ENCODE measurements at places on chromosomes 3 and 15. TPM values are rescaled to one million over a fixed set of nuclear protein-coding genes. Genes with fewer than 3 reads are reported as not detected.

The HACD2 gene
- total RNA-seq: 10.5 TPM

The SCAMP2 gene
- total RNA-seq: 46.2 TPM

The GLDN gene
- total RNA-seq: 10.8 TPM

The MAGI1 gene
- total RNA-seq: 37.5 TPM

The DCUN1D1 gene
- 39.5 TPM for total RNA-seq

The MST1R gene
- total RNA-seq: 2.3 TPM

The LMLN gene
- total RNA-seq: 8.8 TPM

The ANKRD34C gene
- not detected for total RNA-seq

The RNF13 gene
- total RNA-seq: 51.2 TPM

DNA sequence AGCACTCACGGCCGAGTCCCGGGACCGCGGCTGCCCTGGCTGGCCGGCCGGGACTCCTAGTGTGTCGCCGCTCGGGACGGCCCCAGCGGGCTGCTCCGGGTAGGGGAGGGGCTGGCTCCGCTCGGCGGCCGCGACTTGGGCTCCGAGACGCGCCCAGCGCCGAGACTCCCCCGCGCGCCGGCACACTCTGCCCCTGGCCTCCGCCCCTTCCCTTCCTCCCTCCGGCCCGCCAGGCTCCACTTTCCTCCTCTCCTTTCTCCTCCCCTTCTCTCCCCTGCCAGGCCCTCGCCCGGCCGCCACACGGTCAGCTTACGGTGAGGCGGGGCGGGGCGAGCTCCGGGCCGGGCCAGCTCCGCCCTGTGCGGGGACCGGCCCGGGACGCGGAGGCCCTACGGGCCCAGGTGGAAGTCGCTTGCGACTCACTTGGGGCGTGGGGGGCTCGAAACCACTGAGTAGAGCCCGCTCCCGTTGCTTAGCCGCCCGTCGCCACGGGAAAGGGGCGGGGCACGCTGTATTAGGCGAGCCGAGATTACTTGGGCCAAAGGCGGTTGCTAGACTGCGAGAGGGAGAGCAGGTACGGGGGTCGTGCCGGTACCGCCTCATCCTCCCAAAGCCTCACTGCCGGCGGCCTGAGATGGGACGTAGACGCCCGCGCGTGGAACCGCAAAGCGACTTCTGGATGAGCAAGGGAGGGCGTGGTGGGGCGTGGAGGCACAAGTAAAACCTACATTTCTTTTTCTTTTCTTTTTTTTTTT lies at the start of gene ITGB5:
Gene ITGB5, minus strand, starts transcription at position 189 of the 755 bp plus-strand sequence. CDS start 365 bp downstream, outside the sequence.
- peak; percentile 90 for DNase-seq

DNA sequence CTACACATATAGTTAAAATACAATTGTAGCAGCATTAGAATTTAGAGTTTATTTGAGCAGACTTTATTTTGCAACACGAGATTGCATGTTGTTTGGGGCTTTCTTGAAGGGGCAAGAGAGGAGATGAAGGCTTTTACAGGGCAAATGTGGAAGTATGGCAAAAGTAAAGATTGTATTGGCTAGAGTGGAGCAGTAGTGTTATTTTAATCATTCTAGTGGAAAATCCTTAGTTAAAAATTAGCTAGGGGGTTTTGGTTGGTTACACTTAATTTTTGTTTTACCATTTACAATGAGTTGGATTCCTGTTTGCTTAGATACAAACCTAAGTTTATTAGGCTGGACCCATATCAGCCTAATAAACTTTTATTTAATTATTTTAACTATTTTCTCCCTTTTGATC lies 4.6 kb downstream of the OR5H15 start:
- no peak for DNase-seq

DNA sequence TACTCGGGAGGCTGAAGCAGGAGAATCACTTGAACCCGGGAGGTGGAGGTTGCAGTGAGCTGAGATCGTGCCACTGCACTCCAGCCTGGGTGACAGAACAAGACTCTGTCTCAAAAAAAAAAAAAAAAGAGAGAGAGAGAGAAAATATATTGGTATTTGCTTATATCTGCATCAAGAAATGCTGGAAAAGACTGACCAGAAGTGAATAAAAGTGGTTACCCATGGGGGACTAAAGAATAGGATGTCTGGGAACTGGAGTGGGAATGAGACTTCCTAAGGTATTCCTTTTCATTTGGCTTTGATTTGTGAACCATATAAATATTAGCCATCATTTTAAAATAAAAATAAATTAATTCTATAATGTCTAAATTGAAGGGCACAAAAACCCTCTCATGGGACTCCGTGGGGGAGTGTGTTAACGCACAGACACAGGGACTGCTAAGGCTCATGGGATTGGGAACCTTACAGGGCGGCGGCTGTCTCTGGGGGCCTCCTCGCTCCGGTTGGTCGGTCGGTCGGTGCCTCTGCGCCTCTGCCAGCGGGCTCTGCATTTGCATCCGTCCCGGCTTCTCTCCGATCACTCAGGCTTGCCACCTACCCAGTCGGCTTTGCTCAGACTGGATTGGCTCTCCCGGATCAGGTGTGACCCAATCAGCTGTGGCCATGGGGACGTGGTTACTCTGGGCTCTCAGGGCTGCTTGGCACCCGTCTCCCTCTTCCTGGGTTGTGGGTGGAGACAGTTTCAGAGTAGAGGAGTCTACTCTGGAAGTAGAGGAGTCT lies 12.7 kb upstream of the TSPAN3 start:
- peak; percentile 85 for DNase-seq

DNA sequence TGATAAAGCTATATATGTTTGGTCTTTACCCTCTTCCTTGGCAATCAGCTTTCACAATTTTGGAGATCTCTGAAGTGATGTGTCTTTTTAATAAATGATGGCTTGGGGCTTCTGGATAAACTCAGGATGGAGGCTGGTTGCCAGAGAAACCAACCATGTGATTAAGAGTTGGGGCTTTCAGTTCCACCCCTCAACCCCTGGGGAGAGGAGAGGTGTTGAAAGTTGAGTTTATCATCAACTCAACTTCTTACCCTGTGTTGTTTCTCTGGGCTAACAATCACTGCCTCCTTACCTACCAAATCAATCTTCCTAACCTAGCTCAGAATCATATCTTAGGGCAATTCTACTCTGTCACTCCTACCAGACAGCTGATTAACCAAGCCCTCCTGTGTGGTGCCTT lies 735.8 kb downstream of the ZPLD1 start:
- DNase-seq: no peak

GRCh38 chr15:35880896-35881295 lies 334.9 kb upstream of the DPH6 start:
- DNase-seq: no peak

GRCh38 chr3:119236756-119237155 lies 3.9 kb downstream of the B4GALT4 start:
- DNase-seq: peak; percentile 50

DNA sequence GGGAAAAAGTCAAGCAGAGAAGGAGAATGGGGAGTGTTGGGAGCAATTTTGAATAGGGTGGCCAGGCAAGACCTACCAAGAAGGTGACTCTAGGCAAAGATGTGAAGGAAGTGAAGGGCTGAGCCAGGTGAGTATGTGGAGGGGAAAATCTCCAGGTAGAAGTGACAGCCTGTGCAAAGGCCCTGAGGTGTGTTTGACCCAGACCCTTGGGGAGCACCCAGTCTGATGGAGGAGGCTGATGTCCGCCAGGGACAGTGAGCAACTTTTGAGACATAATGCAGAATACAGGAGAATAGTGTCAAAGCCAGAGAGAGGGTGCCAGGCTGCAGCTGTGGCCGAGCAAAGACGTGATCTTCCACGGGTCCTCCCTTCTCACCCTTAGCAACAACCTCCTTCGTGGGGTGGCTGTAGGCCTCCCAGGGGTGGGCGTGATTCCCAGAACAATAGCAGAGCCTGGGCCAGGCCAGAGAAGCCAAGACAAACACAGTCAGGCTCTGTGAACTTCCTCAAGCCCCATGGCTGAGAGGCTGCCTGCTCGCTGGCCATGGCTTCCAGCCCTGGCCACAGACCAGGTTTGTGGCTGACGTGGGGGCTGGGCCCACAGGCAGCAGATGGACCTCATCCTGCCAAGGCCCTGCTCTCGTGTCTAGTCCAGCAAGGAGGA lies 58.1 kb downstream of the SLC6A6 start:
- peak; percentile 85 for DNase-seq

DNA sequence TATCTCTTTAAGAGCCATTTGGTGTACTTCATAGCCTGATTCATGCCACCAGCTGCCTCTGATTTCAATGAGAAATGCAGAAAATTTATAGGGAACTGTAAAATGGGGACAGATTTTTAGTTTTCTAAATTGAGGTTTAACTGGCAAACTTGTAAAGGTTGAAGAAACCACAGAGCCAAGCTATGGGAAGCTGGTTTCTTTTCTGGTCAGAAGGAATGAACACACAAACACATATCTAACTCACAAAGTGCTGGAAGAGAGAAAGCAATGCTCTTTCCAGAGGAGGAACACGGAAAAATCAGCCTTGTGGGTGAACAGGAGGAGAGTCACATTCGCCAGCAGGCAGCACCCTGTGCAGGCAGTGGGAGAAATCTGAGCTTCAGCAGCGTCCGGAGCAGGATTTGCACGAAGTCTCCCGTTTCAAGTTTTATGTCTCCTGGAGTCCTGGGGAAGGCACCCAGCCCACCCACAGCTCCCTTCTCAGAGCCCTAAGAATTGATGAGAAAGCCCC lies 481 bp downstream of the MASP1 start:
- no peak for DNase-seq

DNA sequence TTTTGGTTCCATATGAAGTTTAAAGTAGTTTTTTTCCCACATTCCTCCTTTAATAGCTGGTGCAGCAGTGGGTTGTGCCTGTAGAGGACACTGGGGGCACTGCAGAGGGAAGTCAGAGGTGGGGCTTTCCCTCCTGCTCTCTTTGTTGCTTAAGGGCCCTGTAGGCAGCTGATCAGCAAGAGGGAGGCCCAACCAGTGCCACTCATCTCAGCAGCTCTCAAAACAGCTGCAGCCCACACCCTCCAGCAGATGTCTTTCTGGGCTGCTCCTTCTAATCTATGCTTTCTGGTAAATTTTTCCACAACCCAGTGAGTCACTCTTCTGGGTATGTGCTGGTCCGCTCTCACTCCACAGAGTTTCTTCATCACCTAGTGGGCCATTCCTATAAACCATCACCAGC lies 263.8 kb downstream of the FEZF2 start:
- DNase-seq: peak; percentile 57

- peak; percentile 87 for DNase-seq
Observed at GRCh38 chr3:195003006-195003892, 267.7 kb downstream of the XXYLT1 start.

GRCh38 chr15:67528513-67528912 lies 7.6 kb downstream of the C15orf61 start:
- no peak for DNase-seq

DNA sequence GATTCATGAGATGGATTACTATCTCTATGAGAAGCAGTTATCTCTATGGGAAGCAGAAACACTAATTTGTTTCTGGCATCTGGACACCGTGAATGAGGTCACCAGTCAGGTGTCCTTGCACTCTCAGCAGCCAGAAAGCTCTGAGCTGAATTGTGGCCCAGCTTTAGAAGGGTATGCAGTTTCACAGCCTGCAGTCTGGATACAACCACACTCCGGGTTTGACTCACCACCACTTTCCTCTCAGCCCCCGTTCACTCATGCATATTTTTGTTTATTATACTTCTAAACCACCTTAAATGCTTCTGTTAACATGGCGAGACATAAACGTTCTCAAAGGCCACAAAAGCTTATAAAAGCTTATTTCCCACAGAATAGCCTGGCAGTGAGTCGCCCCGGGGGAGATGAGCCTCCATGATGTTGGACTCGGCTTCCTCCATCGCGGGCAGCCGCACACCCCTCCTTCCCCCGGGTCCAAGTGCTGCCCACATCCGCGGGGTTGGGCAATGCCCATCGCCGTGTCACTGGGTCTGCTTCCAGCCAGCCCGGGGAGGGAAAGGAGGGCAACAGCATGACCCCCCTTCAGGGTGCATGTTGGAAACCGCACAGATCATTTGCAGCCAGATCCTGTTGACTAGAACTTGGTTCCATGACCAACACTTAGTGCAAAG lies 16.8 kb upstream of the SLC41A3 start:
- no peak for DNase-seq

- DNase-seq: no peak
Observed at GRCh38 chr15:89680282-89680873, 1.2 kb upstream of the PLIN1 start.

GRCh38 chr3:30308131-30308530 lies 298.3 kb upstream of the TGFBR2 start:
- no peak for DNase-seq

DNA sequence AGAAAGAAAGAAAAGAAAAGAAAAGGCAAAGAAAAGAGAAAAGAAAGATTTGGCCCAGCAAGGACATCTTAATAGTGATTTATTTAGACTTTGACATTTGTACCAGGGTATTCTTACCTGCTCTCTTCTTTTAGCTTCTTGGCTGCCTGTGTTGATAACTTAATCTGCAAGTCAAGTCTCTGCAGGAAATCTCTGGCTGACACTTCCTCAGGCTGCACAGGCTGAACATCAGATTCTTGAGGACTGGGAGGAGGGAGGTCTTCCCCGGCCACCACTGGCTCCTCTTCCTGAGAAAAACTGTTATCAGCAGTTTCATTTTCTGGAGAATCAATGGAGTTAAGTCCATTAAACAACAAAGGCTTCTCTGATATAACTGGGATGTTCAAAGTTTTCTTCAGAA lies 12.8 kb downstream of the LYSMD2 start:
- DNase-seq: no peak

DNA sequence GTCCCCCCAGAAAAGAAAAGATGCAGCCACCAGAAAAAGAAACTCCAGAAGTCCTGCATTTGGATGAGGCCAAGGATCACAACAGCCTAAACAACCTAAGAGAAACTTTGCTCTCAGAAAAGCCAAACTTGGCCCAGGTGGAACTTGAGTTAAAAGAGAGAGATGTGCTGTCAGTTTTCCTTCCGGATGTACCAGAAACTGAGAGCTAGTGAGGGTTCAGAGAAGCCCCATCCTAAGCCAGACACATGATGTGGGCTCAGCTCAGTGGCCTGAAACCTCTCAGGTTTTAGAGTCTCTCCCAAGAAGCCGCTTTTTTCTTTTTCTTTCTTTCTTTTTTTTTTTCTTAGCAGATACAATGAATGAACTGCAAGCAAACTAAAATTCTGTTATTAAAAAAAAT lies 7.8 kb downstream of the SLC51B start:
- no peak for DNase-seq

DNA sequence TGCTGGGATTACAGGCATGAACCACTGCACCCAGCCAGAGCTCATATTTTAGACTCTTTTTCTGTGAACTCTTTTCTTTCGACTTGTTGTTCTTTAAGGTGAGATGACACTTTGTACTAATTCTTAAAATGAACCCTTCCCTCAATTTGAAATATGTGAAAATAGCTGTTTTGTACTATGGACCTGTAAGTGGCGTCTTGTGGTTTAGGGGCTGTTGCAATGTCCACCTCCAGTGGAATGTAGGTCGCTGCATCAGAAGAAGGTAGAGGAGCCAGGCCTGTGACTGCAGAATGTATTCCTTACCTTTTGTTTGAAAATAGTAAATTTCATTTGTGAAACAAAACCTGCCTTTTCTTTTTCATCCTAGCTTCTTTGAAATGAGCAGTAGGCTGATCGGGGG lies 38.9 kb downstream of the FNDC3B start:
- no peak for DNase-seq

GRCh38 chr3:106794442-106794841 lies 582.8 kb upstream of the CCDC54 start:
- no peak for DNase-seq

Measured in left ventricle myocardium superior (tissue), 1 donor.